ENCODE measurements at places on chromosomes 6 and 20.
A peak's percentile ranks its signal among the peaks of the same experiment; 100 is the strongest.

- DNase-seq = peak; percentile 54
Measured at GRCh38 chr20:62136283-62137091, 6.7 kb downstream of the PSMA7 start.

- DNase-seq = no peak
Measured at GRCh38 chr6:43020847-43021246, 576 bp upstream of the RRP36 start.

DNA sequence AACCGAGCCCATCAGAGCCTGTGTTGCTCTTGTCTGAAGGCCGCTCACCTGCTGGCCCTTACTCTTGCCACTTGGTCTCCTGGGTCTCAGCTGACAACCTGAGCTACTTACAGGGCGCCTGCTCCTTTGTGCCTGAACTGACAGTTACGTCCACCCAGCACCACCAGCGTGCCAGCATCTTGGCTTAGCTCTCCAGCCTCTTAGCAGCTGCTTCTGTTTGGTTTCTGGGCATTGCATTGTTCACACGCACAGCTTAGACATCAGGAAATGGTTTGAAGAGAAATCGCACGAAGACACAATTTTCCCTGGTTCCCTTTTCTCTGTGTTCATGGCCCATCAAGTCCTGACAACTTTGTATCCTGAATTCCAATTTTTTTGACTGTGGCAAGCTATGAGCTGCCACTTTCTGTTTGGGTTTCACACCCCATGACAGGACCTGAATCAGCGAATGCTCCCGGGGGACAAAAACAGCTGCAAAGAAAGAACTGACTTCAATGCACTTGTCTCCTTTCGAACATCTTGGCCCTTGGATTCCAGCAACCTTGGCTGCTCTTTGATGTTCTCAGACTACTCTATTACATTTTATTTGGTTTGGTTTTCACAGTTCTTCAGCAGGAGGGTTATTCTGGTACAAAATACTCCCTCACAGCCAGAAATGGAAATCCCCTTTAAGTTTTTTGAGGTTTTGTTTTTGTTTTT, 45.2 kb upstream of the LY86 start:
- DNase-seq = no peak

- DNase-seq = no peak
Measured at GRCh38 chr6:21496196-21496595, 97.4 kb upstream of the SOX4 start.

DNA sequence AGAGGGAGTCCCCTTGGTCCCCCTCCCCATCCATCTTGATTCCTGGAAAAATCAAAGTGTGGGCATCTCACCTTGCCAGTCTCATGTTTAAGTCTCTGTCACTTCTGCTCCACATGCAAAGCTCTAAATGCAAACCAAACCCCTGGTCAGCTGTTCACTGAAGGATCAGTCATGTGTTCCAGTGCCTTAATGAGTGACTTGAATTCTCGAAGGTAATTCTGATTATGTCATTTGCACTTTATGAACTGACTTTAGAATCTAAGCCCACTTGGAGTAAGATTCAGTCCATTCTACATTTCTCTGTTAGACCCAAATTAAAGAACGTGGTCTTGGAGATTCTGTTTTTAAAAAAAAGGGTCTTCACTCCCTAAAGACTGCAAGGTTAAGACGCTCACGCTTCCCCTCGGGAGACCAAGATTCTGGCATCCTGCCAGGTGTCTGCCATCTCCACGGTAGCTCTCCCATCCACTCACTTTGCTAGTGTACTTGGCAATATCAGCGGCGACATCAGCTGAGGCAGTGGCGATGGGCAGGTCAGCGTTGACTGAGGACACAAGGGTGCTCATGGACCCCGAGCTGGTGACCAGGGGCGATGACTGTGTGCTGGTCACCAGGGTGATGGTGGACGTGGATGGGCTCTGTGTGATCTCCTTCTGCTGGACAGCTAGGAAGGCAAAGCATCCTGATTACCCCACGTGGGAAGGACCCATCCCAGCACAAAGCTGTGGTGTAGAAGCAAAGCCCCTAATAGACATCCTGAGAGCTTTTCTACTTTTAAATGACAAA, 120.5 kb downstream of the ZMYND8 start:
- DNase-seq = no peak

GRCh38 chr6:18115356-18115755, 7.1 kb downstream of the NHLRC1 start:
- DNase-seq = peak; percentile 74

Data from activated CD4-positive, alpha-beta T cell treated with anti-CD3 and anti-CD28 coated beads, Interleukin-2, Interleukin-4, amounts not matched to agents 100 ng/mL and 50 ng/mL, durations not matched to agents 16 hours and 8 hours (primary cell).